ENCODE measurements at places on chromosomes 2 and 18. TPM values are rescaled to one million over a fixed set of nuclear protein-coding genes. Genes with fewer than 3 reads are reported as not detected.

DNA sequence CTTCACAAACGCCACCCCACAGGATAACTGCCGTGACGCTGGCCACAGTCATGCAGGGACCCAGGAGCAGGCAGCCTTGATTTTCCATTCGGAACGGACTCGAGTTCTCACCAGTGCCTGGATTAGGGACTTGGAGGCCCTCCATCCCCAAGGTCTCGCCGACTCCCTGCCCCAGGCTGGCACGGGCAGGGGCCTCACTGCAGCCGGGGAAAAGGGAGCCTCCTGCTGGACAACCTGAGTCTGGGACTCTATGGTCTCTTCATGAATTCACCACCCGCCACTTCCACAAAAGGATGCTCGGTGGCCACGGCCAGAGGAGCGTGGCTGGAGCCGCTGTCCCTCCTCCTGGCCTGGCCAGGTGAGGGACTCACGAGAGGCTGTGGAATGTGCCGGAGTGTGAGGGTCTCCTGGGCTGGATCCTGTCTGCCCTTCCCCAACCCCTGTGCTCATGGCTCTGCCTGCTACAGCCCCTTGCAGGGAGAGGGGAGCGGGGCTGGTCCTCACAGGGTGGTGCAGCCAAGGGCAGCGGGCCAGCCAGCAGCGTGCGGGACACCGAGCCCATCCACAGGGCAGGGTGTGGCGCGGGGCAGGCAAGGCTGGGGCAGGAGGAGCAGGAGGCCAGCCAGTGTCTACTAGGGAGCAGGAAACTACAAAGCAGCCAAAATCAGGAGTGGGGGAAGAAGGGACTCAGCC lies 42.3 kb downstream of the AQP12A start:
- no peak for DNase-seq

- DNase-seq = peak; percentile 64
Observed at GRCh38 chr2:223760838-223761502, 76.4 kb downstream of the AP1S3 start.

- DNase-seq = no peak
Observed at GRCh38 chr2:205086662-205087061, 541.4 kb downstream of the PARD3B start.

DNA sequence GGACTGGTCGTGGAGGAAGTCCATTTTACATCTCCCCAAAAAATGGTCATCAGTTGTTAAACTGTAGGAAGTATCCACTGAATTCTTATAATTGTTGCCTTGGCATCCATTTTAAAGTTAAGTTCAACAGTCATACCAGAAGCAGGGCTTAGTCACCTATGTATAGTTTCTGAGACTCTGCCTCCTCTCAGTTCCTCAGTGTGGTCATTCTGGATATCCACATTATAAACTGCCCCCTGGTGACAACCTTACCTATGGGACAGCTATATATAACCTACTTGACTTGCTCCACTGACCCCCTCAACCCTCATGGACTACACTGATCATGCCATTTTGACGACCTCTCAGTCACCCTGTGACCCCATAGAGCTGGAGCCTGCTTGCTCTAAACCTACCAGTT lies 617.0 kb downstream of the LRP1B start:
- no peak for DNase-seq

DNA sequence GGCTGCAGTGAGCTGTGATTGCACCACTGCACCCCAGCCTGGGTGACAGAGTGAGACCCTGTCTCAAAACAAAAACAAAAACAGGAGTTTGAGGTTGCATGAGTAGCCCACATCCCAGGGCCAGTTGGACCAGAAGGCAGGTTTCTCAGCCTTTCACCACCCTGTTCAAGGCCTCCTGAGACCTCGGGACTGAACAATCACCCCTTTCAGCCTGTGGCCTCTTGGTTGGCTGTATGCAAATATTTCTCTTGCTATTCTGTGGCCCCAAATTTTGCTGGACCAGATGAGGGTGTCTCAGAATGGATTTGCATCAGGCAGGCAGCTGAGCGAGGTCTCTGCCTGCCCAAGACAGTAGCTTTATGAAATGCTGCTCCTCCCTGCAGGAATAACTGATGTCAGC lies 56.9 kb downstream of the DPYSL5 start:
- DNase-seq = no peak

- DNase-seq = no peak
Observed at GRCh38 chr18:13185675-13186198, 32.8 kb upstream of the LDLRAD4 start.

GRCh38 chr2:26344581-26345282 lies 1.2 kb upstream of the SELENOI start:
- DNase-seq = peak; percentile 79

DNA sequence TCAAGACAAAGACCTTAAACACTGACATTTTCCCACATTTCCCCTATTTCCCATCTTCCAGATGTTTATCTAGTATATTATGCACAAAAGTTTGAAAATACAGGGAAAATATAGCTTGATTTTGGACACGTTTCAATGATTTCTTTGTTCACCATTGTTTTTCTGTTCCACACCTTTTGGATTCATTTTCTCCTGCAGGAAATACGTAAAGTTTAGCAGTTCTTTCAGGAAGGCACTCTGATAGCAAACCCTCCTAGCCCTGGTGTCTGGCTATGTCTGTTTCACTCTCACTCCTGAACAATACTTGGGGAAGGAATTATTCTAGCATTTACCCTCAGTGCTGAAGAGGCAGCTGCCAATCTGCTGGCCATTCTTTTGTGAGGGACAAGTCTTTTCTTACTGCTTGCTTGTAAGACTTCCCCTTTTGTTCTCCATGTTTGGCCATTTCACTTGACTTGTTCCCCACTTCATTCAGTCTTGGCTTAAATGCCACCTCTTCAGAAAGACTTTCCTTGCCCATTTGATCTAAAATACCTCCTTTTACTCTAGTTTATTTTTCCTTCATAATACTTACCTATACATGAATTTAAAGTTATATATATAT lies 195.4 kb downstream of the RNF152 start:
- DNase-seq = no peak

GRCh38 chr2:220646424-220646823 lies 925.7 kb downstream of the EPHA4 start:
- no peak for DNase-seq

- DNase-seq = no peak
Observed at GRCh38 chr2:233060501-233060979, 398 bp downstream of the INPP5D start.

GRCh38 chr2:100870652-100871531 lies 51.0 kb downstream of the NPAS2 start:
- DNase-seq = no peak

DNA sequence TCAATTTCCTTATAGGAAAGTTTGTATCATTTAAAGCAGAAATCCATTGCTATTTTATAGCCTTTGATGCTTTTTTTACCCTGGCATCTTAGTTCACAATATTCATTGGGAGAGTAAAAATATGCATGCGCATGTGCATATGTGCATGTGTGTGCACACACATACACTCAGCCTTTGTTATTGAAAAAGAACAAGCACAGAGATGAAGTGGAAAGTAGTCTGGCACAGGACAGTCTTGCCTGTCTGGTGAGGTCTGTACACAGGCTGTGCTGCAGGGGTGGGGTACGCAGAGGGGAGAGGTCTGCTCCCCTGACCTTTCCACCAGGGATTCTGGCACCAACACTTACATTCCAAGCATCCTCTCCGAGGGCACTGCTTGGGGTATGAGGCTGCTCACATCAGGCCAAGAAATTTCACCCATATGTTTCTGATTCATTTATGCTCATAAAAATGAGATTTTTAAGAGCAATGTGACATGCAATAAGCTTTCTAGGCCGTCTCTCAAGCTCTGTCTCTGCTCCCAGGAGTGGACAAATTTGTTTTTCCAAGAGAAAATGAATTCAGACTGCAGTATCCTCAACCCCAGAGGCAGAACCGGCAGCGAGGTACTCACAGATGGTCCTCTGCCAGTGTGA lies 237.2 kb downstream of the INSIG2 start:
- no peak for DNase-seq

DNA sequence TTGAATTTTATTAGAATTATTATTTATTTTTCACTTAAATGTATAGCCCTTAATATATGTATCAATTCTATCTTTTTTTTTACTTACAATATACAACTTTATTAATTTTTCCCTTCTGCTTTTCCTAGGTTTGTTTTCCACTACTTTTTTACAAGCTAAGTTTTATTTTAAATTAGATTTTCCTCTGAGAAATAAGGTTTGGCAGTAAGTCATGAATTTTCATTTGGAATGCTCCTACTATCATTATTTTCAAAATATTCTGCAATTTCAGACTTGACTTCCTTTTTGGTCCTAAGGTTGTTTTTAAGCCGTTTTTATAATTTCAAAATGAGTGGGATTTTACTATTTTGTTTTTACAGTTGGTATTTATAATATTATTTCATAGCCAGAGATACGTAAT lies 222.8 kb upstream of the PIEZO2 start:
- no peak for DNase-seq

- DNase-seq = peak; percentile 33
Observed at GRCh38 chr2:234102112-234102511, 51.6 kb downstream of the SPP2 start.

DNA sequence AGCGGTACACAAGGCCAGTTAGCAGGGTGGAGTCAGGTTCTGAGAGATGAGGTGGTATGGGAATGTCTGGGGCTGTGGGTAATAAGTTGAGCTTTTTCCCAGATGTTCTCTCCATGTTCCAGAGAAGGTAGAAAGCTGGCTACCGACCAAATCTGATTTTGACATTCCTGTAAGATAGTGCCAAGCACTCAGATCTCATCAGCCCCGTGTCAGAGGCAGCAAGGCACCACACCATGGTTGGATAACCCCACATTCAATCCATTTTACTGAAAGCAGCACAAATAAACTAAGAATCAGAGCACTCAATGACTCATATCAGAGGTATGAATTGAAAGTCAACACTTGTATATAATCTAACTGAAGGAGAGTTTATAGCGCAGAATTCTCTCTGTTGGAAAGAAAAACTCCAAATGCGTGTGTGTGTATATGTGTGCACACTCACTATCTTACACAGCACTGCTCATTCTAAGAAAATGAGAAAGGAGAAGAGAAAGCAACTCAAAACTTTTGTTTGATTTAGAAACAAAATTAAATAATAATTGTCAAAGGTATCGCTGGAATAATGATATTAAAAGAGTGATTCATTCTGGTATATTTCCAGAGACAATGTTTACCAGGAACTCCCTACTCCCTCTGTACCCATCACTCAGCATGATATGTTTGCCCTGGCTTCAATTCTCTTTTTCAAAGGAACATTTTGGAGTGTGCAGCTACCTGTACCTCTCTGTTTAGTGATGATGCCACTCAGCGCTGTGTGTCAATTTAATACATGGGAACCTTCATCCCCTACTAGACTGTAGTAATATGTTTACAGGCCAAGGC lies 375.1 kb upstream of the ID2 start:
- DNase-seq = peak; percentile 33

- no peak for DNase-seq
Observed at GRCh38 chr18:78787751-78788150, 191.9 kb upstream of the SALL3 start.

- DNase-seq = no peak
Observed at GRCh38 chr18:75581336-75582131, 154.0 kb upstream of the SMIM21 start.

DNA sequence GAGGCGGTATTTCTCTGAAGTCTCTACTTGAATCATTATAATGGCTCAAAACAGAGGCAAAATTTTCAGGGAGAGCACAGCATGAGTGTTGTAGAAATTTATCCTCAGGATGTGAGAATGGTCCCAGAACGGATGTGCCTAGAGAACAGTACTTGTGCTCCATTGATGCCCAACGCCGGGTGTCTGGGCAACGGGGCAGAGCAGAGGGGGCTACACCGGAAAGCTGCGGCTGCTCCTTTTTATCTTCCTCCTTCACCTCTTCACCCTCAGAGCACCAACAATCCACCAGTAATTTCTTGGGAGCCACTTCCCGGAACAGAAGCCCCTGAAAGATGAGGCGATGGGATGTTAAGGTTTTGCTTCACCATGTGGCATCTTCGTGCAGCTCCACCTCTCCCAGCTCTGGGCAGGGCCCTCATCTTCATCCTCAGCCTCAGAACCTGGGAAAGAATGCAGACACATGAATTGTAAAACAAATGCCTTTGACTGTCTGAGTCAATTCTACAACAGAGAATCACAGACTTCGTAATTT lies 71.5 kb downstream of the PTGR3 start:
- no peak for DNase-seq

DNA sequence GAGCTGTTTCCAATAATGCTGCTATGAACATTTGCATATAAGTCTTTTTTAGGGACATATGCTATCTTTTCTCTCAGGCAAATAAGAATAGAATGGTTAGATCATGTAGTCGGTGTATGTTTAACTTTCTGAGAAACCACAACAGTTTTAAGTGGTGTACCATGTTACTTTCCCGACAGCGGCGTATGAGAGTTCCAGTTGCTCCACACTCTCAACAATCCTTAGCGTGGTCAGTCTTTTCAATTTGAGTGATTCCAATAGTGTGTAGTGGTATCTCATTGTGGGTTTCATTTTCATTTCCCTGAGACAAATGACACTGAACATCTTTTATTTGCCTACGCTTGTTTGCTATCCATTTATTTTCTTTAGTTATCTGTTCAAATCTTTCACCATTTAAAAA lies 149.5 kb downstream of the ACOXL start:
- no peak for DNase-seq

DNA sequence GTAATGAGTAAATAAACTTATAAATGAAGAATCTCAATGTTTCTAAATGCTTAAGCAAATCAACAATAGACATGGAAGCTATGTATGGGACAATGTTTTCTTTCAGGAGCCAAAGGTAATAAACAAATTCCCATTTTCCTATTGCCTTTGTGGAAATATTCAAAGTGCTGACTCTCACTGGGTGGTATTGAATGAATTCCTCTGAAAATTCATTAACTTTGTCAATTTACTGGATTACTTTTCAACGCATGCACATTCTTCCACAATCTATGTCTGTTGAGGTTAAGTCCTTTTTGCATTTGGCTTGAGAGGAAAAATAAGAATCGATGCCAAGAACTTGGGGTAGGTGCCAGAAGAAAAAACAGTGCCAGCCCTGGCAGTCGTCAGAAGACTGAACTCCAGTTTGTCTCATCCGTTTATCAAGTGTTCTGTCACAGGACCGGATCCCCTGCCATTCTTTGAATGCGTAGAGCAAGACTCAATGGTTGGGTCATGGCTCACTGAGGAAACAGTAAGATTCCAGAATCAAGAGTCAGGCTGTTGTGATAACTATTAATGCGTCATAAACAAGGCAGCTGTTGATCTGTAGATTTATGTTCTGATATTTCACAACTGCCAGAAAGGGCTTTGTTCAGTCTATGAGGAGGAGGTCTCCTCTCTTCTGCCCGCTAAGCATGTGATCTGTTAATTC lies 133.3 kb downstream of the GFPT1 start:
- DNase-seq = peak; percentile 57

PARD6G gene
- total RNA-seq = 11.8 TPM

HOXD8 gene
- total RNA-seq = 1.3 TPM

BOLL gene
- not detected for total RNA-seq

EFEMP1 gene
- 54.6 TPM for total RNA-seq

PLA2R1 gene
- total RNA-seq = 7.9 TPM

RAB6C gene
- 0.04 TPM for total RNA-seq

NPPC gene
- not detected for total RNA-seq

DSG4 gene
- total RNA-seq = 0.12 TPM
